ENCODE measurements at places on chromosomes 4 and X.

DNA sequence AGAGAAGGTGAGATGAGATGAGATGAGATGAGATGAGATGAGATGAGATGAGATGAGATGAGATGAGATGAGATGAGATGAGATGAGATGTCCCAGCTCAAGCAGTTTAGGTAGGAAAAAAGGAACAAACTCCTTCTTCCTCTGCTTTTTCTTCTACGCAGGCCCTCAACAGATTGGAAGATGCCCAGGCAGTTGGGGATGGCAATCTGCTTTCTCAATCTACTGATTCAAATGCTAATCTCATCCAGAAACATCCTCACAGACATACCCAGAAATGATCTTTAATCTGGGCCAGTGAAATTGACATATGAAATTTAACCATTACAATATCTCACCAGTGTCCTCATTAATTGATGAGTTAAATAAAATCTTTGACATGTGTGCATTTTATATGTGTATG lies 370.3 kb upstream of the SLC7A11 start:
- no peak for DNase-seq

DNA sequence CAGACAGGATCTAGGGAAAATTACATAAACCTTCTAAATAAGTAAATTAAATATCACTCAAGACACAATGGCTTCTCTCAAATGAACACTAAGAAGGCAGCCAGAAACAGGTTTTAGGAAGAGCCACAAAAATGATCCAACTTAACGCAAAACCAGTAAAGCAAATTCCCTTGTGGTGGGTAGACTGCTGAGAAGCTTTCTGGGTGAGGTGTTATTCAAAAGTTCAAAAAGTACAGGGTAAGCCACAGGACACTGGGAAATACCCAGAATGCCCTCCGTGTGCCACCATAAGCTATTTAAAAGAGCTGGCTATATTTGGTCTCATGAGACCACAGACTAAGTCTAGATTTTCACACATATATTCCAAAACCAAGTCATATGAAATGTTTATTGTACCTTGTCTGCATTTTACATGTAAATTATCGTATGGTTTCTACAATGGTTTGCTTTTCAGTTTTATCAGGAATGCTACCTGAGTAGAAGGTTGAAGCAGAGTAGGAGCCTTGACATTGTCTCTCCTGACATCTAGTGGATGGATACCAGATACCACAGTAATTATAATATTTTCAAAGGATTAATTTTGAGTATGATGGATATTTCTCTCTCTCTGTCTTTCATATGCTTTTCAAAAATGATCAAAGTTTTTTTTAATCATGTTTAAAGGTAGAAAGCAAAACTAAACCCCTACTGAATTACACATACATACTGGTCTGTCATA lies 109.3 kb upstream of the KLHL13 start:
- no peak for DNase-seq

GRCh38 chr4:90183254-90183653 lies 56.1 kb downstream of the CCSER1 start:
- no peak for DNase-seq

DNA sequence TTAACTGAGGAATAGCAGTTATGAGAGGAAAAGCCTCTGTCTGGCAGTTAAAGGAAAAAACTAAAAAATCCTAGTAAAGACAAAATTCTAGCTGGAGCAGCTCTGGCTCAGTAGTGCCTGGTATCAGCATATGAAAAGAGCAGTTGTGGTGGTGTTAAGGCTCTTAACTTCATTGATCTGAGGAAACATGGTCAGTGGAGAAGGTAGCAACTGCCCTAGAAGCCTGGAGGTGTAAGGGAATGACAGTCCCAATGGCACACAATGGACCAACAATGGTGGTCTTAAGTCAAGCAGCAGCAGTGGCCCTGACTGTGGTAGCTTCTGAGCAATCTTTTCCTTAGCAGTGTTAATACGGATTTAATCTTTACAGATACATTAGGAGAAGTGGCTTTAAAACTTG lies 189.6 kb upstream of the POF1B start:
- no peak for DNase-seq

DNA sequence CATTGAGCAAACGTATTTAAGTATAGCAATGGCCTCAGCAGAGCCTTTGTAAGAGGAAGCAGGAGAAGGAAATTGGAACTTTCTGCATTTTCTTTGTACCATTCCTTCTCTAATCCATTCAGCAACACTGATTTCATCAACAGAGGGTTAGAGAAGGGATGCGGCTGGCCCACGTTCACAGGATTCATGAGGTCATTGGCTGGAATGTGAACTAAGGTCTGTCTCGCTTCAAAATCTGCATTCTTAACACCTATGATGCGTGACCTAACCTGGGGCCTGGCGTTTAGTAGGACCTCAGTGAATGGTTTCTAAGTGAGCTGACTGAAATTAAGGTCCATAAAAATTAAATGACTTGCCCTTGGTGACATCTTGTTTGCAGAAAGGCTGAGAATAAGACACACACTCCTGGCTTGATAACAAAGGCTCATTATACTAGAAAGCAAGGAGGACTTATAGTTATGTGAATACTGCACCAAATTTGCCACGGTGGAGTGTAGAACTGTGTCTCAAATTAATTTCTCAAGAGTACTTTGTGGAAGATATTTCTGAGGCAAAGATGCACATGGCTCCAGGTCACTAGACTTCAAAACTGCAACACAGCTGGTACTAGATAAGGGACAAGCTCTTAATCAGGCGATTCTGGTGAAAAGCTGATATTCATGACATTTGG lies 25.4 kb downstream of the FGFBP1 start:
- DNase-seq: no peak

DNA sequence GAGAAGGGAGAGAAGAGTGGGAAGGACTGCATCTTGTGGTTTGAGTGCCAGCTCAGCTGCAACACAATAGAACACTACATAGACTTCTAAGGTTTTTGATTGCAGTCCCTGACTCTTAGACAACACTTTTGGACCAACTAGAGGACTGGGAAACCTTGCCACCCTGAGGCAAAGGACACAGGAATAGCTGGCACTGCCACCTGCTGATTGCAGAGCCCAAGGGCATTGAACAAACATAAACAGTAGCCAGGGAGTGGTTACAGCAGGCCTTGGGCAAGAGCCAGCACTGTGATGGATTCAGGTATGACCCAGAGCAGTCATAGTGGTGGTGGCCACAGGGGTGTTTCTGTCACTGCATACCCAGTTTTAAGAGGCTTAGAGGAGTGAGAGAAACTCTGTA lies 72.5 kb upstream of the CXorf51A start:
- no peak for DNase-seq

DNA sequence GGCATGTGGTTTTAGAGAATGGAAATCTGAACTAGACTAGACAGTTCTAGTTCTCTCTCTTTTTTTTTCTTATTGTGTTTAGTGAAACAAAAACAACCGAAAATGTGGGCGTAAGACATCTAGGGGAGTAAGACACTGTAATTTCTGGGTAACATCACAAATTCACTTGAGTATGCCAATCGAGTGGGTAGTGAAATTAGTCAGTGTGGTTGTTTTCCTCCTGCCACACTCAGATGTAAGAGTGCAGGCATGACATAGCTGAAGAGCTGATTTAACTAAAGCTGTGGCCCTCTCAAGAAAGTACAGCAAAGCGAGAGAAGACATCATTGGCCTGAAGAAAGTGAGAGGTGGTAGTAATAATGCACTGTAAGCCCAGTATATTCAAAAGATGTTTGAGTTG lies 1585.3 kb upstream of the AGA start:
- DNase-seq: no peak

GRCh38 chr4:47532658-47533057 lies 47.6 kb downstream of the ATP10D start:
- no peak for DNase-seq

DNA sequence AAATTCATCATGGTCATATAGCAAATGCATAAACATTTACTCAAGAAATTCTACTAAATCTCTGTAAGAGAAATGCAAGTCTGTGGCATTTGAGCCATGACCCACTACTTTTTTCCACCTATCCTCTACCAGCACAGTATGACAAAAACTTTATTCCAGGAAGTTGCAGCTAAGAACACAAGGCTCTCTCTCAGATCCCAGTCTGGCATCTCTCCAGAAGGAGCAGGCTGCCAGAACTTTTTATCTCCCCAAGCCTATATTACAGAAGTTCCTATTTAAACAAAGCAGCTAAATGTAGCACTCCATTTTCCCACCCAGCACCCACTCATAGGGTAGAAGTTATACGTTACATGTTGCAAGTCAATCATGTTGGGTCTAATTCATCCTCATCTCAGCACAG lies 49.3 kb upstream of the EPGN start:
- no peak for DNase-seq

DNA sequence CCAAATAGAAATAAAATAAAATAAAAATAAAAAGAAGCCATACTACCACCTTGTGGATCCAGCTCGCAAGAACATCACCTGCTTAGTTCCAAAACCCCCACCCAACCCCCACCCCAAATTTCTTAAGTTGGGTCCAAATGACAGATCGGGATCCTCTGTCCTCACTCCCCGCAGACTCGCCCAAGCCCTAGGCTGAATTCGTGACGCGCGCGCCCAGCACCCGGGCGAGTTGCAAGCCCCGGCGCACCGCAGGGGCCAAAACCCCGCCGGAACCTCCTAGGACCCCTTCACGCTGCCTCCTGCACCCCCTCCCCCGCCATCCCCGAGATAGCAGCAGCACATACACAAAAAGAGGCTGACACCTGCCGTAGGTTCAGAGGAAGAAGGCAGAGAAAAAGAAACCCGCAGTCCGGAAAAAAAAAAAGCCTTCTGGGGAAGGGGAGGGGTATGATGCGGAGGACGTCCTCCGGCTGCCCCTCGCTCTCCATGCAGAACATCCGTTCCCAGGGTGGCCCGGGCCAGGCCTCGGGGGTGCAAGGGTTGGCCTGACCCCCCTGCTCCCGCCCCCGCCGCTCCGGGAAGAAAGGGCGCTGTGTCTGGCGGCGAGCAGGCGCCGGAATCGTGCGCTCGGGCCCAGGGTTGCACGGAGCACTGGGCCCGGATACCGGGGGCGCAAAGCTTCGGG lies 2.6 kb downstream of the NLGN4X start:
- DNase-seq: no peak

GRCh38 chr4:78293821-78294301 lies 236.7 kb downstream of the FRAS1 start:
- no peak for DNase-seq

GRCh38 chrX:137742846-137743245 lies 176.9 kb downstream of the ZIC3 start:
- no peak for DNase-seq

GRCh38 chr4:89588421-89588820 lies 248.5 kb downstream of the SNCA start:
- DNase-seq: no peak

GRCh38 chrX:13750812-13751211 lies 16.3 kb downstream of the OFD1 start:
- no peak for DNase-seq

- DNase-seq: no peak
These were observed 30.4 kb downstream of the SH3TC1 start for GRCh38 chr4:8229331-8229975.

DNA sequence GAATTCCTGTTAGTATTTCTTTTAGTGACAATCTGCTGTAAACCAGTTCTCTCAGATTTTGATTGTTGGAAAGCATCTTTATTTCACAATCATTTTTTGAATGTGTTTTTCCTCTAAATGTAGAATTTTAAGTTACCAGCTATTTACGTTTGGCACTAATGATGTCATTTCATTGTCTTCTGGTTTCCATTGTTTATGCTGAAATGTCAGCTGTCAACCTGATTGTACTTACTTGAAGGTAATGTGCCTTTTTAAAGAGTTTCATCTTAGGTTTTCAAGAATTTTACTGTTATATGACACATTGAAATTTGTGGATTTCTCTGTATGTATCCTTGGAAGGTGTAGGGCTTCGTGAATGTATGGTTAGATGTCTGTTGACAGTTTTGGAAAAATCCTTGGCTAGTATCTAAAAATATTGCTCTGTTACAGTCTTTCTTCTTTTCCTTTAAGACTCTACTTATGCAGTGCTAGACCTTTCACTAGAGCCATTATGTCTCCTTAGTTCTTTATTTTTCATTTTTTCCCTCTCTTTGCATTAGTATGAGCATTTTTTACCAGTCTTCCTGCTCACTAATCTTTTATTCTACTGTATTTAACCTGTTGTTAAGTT lies 30.4 kb downstream of the SMAD1 start:
- DNase-seq: no peak

GRCh38 chr4:23837371-23837770 lies 52.5 kb downstream of the PPARGC1A start:
- no peak for DNase-seq

DNA sequence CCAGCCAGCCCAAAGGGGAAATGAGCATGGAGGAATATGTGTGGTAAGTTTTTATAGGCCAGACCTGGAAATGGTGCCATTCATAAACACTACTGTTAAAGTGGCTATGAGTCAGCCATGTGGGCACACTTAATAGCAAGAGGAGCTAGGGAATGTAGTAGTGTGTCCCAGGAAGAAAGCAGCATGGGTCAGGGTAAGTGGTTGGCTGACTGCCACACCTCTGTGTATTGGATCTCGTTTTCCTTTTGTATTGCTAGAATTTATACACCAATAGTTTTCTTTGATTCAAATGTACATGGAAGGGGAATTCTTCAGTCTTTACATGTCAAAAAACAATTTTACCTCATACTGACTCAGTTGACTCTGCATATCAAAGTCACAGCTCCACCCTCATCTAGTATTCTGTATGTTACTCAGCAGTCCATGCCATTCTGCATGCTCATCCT lies 22.9 kb upstream of the SGMS2 start:
- DNase-seq: no peak

- DNase-seq: peak; percentile 49
These were observed 582.3 kb downstream of the KCNIP4 start for GRCh38 chr4:21366312-21366711.

- peak; percentile 5 for DNase-seq
These were observed at the start of gene ARMCX4 for GRCh38 chrX:101485212-101485949. ARMCX4 (plus strand) TSS chrX:101485456; CDS start chrX:101488590, 3,134 bp downstream.

- no peak for DNase-seq
These were observed 56.7 kb downstream of the DOCK11 start for GRCh38 chrX:118552121-118552900.

GRCh38 chrX:18793601-18794089 lies 86.2 kb downstream of the PPEF1 start:
- DNase-seq: no peak

GRCh38 chr4:186771624-186772023 lies 48.0 kb upstream of the FAT1 start:
- no peak for DNase-seq

GRCh38 chr4:173532725-173533511 lies 2.9 kb upstream of the HAND2 start:
- no peak for DNase-seq

DNA sequence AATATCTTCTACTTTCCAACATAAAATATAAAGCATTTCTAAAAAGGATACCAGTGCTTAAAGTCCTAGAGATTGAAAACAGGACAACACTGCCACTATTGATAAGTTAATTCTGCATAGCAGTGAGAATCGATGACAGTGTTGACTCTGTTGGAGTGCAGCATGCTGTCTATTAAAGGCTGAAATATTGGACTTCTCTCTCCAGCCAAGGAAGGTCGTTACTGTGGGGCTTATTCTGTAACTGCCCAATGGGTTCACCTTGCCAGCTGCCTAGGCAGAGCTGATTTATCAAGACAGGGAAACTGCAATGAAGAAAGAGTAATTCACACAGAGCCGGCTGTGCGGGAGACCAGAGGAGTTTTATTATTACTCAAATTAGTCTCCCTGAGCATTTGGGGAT lies 37.7 kb upstream of the PGM2 start:
- no peak for DNase-seq

- no peak for DNase-seq
These were observed 86.2 kb upstream of the HPRT1 start for GRCh38 chrX:134373736-134374135.
